ENCODE measurements at places on chromosomes 7 and 10.

- no peak for DNase-seq
Observed at GRCh38 chr10:115441907-115442545, 348.9 kb downstream of the ATRNL1 start.

DNA sequence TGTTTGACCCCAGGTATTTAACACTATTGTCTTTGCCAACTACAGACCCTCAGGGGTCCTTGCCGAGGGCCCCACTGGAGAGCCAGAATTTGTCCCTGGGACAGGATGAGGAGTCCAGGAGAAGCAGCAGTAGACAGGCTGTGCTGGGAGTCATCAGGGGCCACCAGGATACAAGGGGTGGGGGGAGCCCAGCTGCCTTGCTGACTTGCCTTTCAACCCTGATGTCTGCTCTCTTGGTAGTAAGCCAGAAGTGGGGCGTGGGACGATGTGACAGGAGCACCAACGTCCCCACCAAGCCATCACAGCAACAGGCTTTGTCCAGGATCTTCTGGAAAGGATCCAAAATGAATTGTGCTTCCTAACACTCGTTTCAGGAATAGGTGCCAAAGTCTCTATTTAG is 62.4 kb upstream of the CDCA7L start:
- no peak for DNase-seq

- DNase-seq, result no peak
Observed at GRCh38 chr10:117259279-117259678, 18.4 kb downstream of the SLC18A2 start.

- DNase-seq, result peak; percentile 67
Observed at GRCh38 chr7:954330-955238, at the start of gene ADAP1. ADAP1 (minus strand) TSS chr7:954680; CDS start chr7:954477, 203 bp downstream.

DNA sequence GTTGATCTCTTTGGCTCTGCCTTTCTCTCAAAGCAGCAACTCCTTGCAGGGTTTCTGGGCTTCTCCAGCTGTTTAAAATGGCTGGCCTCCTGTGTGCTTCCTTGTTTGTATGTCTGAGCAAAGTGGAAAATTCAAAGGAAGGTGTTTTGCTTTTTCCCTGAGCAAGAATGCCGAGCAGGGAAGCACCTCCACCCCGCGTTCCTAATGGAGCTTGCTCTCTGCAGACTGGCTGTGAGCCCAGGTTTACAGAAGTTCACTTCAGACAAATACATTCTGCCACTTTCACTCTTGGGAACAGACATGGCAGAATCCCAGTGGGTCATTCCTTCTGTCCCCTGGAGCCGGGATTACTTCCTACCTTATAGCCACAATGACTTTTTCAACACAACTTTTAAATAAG is 181.8 kb upstream of the AGK start:
- no peak for DNase-seq

GRCh38 chr7:30171766-30172447 is 37.1 kb downstream of the MTURN start:
- DNase-seq, result no peak

DNA sequence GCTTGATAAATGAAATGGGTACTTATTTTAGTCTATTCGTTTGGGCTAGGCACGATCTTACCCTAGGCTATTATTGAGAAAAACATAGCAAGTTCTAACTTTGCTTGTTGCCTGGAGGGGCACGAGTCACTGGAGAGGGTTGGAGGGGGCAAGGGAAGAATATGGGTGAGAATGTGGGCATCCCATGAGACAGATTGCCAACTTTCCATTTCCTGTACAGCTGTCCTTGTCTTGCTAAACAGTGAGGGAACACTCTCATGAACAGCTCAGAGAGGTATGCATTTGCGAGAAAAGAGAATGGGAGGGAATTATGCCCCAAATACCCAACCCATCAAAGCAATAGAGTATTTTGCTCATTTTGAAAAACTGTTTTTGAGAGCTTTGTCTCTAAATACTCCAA is 9.2 kb downstream of the CDHR3 start:
- no peak for DNase-seq

GRCh38 chr10:17200001-17200911 is 1.2 kb downstream of the TRDMT1 start:
- no peak for DNase-seq
